ENCODE measurements at places on chromosomes 5 and 9. TPM values are rescaled to one million over a fixed set of nuclear protein-coding genes. Genes with fewer than 3 reads are reported as not detected.

Gene GFRA3
- total RNA-seq: not detected

Gene PDCD1LG2
- 0.21 TPM for total RNA-seq

Gene MEIKIN
- 0.74 TPM for total RNA-seq

Gene RMI1
- total RNA-seq: 24.8 TPM

Gene NR2F1-AS1
- not detected for total RNA-seq

Gene FAM169A
- 21.4 TPM for total RNA-seq

Gene ADAMTS13
- total RNA-seq: 2.4 TPM

Gene RPS23
- 3,874 TPM for total RNA-seq

Gene PDZD2
- 2.7 TPM for total RNA-seq

Gene MARCHF11
- total RNA-seq: not detected

Gene PCDHGB2
- total RNA-seq: 0.38 TPM

Measured in naive thymus-derived CD4-positive, alpha-beta T cell (primary cell).